ENCODE measurements at places on chromosomes 12 and 14.

DNA sequence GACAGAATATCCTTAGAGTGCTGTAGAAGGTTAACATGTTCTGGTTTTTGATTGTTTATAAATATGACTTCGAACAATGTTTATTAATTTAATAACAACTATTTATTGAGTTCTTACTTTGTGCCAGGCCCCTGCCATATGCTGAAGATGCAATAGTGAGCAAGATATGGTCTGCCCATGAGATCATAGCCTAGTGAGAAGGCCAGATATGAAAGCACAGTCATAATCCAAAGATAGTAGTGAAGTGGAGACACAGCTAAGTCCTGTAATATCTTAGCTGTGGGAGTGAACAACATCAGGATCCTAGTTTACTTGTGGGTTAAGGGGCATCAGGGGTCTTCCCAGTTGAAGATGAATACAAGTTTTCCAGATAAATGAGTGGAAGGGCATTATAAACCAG, 189.4 kb upstream of the FBXO33 start:
- no peak overlapping the region for H3K27ac ChIP-seq
- no peaks in the 10 kb centered on the region for H3K36me3 ChIP-seq
- H3K4me1 ChIP-seq = no peaks in the 10 kb centered on the region
- no peak overlapping the region for H3K4me3 ChIP-seq

DNA sequence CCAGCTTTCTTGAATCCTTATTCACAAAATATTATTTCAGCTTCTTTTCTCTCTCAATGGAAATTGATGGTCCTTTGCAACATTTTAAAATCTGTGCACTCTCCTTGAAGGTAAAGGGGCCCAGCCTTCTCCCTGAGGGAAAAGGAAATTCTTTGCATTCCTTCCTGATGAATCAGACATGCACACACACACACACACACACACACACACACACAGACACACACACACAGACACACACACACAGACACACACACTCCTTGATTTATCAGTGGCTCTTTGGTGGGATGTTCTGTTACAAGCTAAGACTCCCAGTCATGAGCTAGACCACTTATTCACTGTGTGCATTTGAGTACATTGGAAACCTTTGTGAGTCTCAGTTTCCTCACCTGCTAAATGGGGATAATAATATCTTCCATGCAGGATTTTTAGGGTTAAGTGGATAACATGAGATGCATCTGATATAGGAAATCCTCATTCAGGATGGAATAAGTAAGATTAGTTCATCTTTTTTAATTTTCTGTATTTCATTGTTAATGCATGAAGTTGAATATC, 45.1 kb upstream of the HMGA2 start:
- DNase-seq = no peak
- H3K4me3 ChIP-seq = no peak overlapping the region
- H3K27me3 ChIP-seq = no peaks in the 10 kb centered on the region

DNA sequence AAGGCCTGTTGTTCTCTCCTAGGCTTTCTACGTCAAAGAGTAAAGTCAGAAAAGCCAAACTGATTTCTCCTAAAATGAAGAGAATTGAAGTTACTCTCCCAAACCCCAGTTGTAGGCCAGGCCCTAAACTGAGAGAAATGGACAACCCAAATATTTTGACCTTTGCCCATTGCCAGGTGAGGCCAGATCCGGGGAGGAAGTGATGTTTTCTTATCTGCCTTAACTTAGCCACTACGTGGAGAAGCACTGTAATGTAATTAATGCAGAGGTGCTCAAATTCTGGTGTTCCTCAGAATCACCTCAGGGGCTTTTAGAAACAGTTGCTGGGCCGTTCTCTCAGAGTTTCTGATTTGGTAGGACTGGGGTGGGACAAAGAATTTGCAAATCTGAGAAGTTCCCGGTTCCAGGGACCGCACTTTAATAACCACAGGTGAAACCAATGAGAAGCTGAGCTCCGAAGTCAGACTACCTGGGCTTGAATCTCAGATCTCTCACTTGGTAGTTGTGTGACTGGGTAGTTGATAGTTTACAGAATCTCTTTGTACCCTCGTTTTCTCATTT, 73.2 kb downstream of the ETV6 start:
- no peak overlapping the region for H3K4me3 ChIP-seq
- H3K36me3 ChIP-seq = no peaks in the 10 kb centered on the region
- no peak for DNase-seq
- H3K27me3 ChIP-seq = no peaks in the 10 kb centered on the region
- no peaks in the 10 kb centered on the region for H3K4me1 ChIP-seq

DNA sequence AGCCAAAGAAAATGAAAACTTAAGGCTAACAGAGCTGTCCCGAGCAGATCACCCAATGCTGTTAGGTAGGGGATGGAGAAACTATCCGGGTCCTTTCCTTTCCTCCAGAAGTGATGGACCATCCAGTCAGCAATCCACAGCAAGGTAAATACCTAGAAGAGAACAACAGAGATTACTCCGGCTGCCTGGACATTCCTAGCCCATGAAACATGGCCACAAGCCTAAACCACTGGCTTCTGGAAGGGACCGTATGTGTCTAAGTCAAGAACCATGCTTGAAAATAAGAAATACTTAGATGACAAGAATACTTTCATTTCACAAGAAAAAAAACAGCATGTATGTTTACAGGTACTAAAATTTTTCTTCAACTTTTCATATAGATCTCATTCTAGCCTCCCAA, 152.9 kb downstream of the SLC41A2 start:
- peaks cover 8% of the 10 kb centered on the region for H3K4me1 ChIP-seq
- no peaks in the 10 kb centered on the region for H3K27me3 ChIP-seq
- no peaks in the 10 kb centered on the region for H3K36me3 ChIP-seq
- no peak for DNase-seq
- no peak overlapping the region for H3K4me3 ChIP-seq

DNA sequence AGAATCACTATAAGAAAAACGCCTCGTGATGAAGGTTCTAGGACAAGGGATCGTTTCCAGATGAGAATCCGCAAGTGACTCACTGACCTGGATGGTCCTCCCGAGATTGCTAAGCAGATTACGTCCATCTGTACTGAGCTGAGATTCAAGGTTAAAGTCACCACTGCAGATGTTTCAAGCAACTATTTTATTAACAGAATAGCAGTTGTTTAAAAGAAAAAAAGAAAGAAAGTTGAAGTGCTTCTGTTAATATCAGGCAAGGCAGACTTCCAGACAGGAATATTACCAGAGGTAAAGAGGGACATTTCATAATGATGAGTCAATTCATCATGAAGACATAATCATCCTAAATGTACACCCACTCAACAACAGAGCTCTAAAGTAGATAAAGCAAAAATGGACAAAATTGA, 17.9 kb downstream of the PXN start:
- H3K36me3 ChIP-seq = no peaks in the 10 kb centered on the region
- no peaks in the 10 kb centered on the region for H3K27me3 ChIP-seq
- H3K27ac ChIP-seq = no peak overlapping the region
- H3K4me1 ChIP-seq = peaks cover 13% of the 10 kb centered on the region

DNA sequence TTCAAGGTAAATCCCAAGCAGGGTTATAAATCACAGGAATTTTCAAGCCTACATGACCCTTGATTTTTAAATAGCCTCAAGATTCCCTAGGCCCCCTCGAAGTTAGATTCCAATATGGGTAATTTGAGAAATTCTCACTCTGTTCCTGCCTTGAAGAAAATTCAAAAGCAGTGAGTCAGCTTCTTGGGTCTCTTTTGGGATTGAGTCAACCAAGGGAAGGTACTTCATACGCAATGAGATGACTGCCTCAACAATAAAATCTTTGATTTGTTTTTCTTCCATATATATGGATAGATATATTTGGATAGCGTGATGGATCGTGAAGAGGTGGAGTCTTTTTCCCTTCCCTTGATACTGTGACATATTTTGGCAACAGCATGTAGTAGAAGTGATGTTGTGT, 180.4 kb upstream of the ATP2B1 start:
- H3K4me3 ChIP-seq = no peak overlapping the region
- H3K27ac ChIP-seq = no peak overlapping the region
- H3K27me3 ChIP-seq = no peaks in the 10 kb centered on the region
- no peaks in the 10 kb centered on the region for H3K36me3 ChIP-seq

- no peaks in the 10 kb centered on the region for H3K27me3 ChIP-seq
- no peak for DNase-seq
- H3K27ac ChIP-seq = no peak overlapping the region
- H3K4me1 ChIP-seq = no peaks in the 10 kb centered on the region
Observed at GRCh38 chr14:55767286-55767685, 187.3 kb downstream of the KTN1 start.

DNA sequence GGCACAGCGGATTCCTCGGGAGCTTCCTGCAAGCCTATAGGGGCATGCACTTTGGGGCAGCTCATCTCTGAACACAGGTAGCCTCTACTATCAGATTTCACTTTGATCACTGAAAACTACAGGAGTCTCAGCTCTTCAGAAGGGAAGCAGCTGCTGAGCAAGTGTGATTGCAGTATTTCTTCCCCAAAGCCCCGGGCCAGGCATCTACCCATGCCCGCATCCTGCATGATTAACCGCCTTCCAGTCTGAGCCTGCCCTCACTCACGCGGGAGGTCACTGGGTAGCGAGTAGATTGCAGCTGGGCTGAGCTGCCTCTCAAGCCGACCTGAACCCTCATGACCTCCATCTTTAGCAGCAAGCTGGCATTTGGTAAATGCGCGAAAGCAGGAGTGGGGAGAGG, 334.7 kb downstream of the DPF3 start:
- no peaks in the 10 kb centered on the region for H3K27me3 ChIP-seq
- no peaks in the 10 kb centered on the region for H3K36me3 ChIP-seq
- peaks cover 14% of the 10 kb centered on the region for H3K4me1 ChIP-seq
- H3K27ac ChIP-seq = no peak overlapping the region
- H3K4me3 ChIP-seq = no peak overlapping the region

- no peak overlapping the region for H3K27ac ChIP-seq
- H3K4me3 ChIP-seq = no peak overlapping the region
- no peaks in the 10 kb centered on the region for H3K27me3 ChIP-seq
- H3K36me3 ChIP-seq = no peaks in the 10 kb centered on the region
- peaks cover 26% of the 10 kb centered on the region for H3K4me1 ChIP-seq
Observed at GRCh38 chr14:96888158-96888557, 91.0 kb downstream of the VRK1 start.

GRCh38 chr14:102629011-102629444, 36.6 kb downstream of the RCOR1 start:
- no peaks in the 10 kb centered on the region for H3K27me3 ChIP-seq
- H3K27ac ChIP-seq = no peak overlapping the region

- no peak overlapping the region for H3K27ac ChIP-seq
- no peaks in the 10 kb centered on the region for H3K36me3 ChIP-seq
- DNase-seq = no peak
- no peaks in the 10 kb centered on the region for H3K4me1 ChIP-seq
Observed at GRCh38 chr14:34072921-34073320, 122.0 kb upstream of the EGLN3 start.

DNA sequence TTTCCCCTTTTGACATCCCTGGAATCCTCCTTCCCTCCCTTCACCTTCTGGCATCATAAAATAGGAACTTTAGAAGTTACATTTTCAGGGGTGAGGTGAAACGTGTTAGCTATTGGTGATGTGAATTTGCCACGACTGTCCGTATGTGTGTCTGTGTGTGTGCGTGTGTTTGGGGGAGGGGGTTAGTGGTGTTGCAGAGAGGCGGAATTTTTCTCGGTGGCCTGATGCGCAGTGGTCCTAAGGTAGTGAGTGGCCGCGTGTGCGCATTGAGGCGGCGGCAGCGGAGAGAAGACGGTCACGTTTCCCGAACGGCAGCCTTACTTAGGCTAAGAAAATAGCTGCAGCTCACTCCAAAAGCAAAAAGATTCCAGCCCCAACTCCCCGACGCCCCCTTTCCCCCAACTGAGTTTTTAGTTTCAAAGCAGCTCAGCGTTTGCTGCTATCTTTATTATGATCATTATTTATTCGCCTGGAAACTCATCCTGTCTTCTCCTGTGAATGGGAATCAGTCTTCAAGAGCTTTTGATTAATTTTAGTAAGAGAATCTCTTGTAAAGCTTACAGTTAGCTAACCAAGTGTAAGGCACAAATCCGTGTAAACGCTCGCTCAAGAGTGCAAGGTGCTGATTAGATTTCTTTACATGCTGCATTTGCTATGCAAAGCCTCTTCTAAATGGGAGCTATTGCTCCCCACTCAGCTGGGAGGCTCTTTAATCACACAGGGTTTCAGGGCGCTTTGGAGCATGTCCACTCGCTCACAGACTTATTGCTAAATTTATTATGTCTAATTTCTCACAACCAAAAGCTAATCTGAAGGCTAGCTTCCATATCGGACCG, 4.7 kb downstream of the FLRT2 start:
- H3K36me3 ChIP-seq = no peaks in the 10 kb centered on the region
- H3K27me3 ChIP-seq = no peaks in the 10 kb centered on the region
- H3K27ac ChIP-seq = no peak overlapping the region

- DNase-seq = no peak
- H3K4me3 ChIP-seq = no peak overlapping the region
- no peaks in the 10 kb centered on the region for H3K27me3 ChIP-seq
- H3K27ac ChIP-seq = no peak overlapping the region
Observed at GRCh38 chr14:61145903-61146481, 135.1 kb downstream of the TMEM30B start.

DNA sequence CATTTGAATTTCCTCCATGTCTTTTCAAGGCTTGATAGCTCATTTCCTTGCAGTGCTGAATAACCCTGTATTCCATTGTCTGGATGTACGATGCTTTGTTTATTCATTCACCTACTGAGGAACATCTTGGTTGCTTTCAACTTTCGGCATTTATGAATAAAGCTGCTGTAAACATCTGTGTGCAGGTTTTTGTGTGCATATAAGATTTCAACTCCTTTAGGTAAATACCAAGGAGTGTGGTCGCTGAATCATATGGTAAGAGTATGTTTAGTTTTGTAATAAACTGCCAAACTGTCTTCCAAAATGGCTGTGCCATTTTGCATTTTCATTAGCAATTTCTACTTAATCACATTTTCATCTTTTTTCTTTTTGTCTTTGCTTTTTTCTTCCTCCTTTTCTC, 327.7 kb upstream of the TBX3 start:
- H3K4me3 ChIP-seq = no peak overlapping the region
- H3K4me1 ChIP-seq = no peaks in the 10 kb centered on the region
- DNase-seq = no peak
- H3K36me3 ChIP-seq = no peaks in the 10 kb centered on the region
- H3K27ac ChIP-seq = no peak overlapping the region

GRCh38 chr12:94779485-94779884, 129.1 kb upstream of the TMCC3 start:
- no peak overlapping the region for H3K27ac ChIP-seq
- H3K4me1 ChIP-seq = peaks cover 15% of the 10 kb centered on the region
- H3K4me3 ChIP-seq = no peak overlapping the region
- no peak for DNase-seq

- H3K27ac ChIP-seq = no peak overlapping the region
- H3K4me1 ChIP-seq = no peaks in the 10 kb centered on the region
- no peaks in the 10 kb centered on the region for H3K36me3 ChIP-seq
- no peak overlapping the region for H3K4me3 ChIP-seq
Observed at GRCh38 chr12:47896633-47897032, 8.2 kb downstream of the VDR start.

- DNase-seq = no peak
- no peak overlapping the region for H3K27ac ChIP-seq
- no peaks in the 10 kb centered on the region for H3K4me1 ChIP-seq
- H3K4me3 ChIP-seq = no peak overlapping the region
- no peaks in the 10 kb centered on the region for H3K36me3 ChIP-seq
- H3K27me3 ChIP-seq = no peaks in the 10 kb centered on the region
Observed at GRCh38 chr14:97298736-97299135, 501.6 kb downstream of the VRK1 start.
